ENCODE measurements at places on chromosomes 11 and 22.

- no peak for DNase-seq
Measured at GRCh38 chr22:19636696-19637407, 77.5 kb upstream of the SEPTIN5 start.

DNA sequence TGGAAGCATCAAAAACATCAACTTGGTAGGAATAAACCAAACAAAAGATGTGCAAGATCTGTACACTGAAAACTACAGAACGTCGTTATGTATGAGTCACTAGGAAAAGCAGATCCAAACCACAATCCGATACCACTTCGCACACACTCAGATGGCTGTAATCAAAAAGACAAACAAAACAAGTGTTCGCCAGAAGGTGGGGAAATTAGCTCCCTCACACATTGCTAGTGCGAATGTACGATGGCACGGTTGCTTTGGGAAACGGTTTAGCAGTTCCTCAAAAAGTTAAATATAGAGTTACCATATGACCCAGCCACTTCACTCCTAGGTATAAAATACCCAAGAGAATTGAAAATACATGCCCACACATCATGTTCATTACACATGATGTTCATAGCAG is 14.8 kb upstream of the CARD10 start:
- DNase-seq, result peak; percentile 46

GRCh38 chr11:117501237-117501898 is 173.7 kb downstream of the CEP164 start:
- DNase-seq, result no peak

DNA sequence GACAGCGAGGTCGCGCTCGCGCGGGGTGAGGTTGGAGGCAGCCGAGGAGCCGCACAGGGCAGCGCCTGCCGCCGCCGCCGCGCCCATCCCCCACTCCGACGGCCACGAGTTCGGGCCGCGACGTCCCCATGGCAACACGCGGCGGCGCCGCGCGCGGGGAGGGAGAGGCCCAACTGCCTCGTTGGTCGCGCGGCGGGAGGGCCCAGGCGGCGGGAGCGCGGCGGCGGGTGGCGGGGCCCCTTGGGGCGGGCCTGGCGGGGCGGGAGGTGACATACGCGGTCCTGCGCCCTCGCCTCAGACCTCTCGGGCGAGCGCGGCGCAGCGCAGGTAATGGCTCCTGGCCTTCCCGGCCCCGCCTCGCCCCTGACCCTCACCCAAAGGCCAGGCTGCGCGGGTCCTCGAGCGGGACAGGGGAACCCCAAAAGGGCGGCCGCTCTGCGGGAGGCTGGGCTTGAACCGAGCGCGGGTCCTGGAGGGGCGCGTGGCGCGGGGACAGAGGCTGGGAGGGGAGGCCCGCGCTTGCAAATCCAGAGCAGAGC is at the start of gene DEUP1:
Gene DEUP1 (plus strand): TSS at position 297 of the 539 bp plus-strand sequence. CDS start 1,518 bp downstream, outside the sequence.
- DNase-seq, result no peak

DNA sequence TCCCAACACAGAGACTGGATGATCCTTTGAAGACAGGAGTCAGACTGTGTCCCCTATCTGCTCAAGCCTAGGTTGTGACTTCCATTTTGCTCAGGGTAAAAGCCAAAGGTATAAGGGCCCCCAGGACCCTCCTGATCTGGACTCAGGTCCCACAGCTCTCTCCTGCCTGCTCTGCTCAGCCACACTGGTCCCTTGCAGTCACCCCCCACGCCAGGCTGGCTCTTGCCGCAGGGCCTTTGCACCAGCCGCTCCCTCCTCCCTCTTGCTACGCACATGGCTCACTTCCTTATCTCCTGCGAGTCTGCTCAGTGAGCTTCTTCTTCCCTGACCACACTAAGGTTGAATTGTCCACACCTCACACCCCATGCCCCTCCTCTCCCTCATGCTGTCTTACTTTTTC is 28.4 kb upstream of the CACNG2 start:
- no peak for DNase-seq

GRCh38 chr11:105034813-105035620 is at the start of gene CASP1:
Gene CASP1 (minus strand): TSS chr11:105035144. CDS start chr11:105035113, 31 bp downstream.
- peak; percentile 44 for DNase-seq

- no peak for DNase-seq
Measured at GRCh38 chr22:40265783-40266182, 80.5 kb upstream of the ADSL start.

DNA sequence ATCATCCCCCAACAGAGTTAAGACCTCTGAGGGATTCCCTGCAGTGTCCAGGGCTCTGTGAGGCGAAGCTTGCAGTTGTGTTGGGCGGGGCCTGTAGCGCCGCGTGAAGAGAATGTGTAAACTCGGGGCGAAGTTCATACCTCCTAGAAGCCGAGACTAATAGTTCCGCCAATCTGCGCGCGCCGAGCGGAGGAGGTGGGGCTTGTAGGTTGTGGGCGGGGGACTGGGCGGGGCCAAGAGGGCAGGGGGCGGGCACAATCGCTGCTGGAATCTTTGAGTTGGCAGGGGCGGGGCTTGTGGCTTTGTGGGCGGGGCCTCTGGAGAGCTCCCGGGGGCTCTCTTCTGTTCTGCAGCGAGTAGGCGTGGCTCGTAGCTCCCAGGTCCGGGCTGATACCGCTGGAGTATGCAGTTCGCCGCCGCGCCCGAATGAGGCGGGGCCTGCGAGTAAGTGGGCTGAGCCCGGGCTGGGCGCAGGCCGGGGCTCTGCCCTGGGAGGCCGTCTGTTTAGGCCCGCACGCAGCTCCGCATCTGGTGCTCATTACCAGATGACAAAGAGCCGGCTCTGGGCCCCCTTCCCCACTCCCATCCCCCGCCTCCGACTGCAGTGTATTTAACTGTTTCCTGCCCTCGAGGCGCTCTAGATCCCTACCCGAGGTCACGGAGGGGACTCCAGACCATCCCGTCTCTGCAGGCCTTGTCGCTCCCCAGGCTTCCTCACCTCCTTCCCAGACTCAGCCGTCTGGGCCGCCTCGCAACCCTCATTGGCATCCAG is 4.1 kb downstream of the CD248 start:
- DNase-seq, result peak; percentile 96

Measured in ACHN (cell line).